ENCODE measurements at places on chromosomes 3 and 15. TPM values are rescaled to one million over a fixed set of nuclear protein-coding genes. Genes with fewer than 3 reads are reported as not detected.

ALDH1A2 gene
- total RNA-seq, result 1.3 TPM

EXD1 gene
- under 0.01 TPM for total RNA-seq

DNASE1L3 gene
- not detected for total RNA-seq

RAB6B gene
- 2.7 TPM for total RNA-seq

Data from melanocyte of skin (primary cell).